Smooth muscle cell of the brain vasculature (primary cell): ENCODE measurements at places on chromosomes 7 and 10.

GRCh38 chr7:105530546-105530945 is 1.5 kb upstream of the RINT1 start:
- DNase-seq = no peak

DNA sequence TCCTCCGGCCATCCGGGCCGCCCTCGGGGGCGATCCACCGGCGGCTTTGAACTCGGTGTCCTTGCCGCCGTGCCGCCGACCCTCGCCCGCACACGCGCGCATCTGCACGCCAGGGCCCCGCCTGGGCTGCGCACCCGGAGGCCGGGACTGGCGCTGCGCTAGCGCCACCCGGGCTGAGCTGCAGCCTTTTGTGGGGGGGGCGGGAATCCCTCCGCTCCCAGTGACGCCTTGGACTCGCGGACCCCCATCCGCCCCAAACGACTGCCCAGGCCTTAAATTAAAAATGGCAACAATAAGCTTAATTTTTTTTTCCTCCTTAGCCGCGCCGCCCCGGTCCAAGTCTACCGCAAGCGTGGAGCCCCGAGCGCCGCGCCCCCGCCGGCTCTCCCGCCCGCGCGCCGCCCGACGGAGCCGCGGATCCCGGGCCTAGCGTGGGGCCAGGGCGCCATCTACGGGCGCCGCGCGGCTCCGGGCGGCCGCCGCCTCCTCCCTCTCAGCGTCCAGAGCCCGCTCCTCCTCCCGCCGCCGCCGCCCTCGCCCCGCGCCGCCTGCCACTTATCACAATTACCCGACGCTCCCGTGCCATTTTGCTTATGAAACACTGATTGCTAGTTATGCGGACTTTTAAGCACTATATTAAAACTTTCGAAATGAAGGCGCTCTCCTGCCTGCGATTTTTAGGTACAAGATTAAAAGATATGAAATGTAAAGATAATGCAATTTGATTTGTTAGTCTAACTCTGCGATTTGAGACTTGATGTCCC is 7.5 kb upstream of the EBF3 start:
- DNase-seq = no peak

- no peak for DNase-seq
These were observed 178.2 kb downstream of the COBL start for GRCh38 chr7:51138123-51139085.

DNA sequence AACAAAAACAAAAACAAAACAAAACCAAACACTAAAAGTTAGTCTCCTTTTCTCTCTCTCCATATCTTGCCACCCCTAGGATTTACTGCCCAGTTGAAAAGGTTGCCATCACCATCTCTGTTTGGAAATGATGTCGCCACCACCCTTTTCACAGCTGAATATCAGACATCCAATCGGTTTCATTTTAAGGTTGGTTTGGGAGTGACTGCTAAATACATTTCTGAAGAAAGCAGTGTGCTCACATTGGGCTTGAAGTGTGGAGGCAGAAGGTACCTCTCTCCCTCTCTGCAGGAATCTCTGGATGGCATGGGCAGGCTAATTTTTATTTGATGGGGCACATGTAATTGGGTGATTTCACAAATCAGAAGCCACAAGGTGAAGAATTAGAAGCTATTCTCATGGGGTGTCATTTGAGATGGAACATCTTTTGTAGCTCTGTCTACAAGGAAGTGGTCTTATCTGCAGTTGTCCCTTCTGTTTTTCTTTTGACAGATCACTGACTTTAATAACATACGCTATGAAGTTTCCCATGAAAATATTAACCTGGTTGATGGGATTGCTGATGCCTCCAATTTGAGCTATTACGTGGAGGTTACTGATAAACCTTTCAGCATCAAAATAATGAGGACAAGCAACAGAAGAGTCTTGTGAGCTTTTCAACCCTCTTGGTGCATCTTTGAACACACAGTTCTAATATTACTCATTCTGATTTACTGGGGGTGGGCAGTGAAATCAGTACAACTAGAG is 20.1 kb downstream of the MGAM2 start:
- DNase-seq = no peak

DNA sequence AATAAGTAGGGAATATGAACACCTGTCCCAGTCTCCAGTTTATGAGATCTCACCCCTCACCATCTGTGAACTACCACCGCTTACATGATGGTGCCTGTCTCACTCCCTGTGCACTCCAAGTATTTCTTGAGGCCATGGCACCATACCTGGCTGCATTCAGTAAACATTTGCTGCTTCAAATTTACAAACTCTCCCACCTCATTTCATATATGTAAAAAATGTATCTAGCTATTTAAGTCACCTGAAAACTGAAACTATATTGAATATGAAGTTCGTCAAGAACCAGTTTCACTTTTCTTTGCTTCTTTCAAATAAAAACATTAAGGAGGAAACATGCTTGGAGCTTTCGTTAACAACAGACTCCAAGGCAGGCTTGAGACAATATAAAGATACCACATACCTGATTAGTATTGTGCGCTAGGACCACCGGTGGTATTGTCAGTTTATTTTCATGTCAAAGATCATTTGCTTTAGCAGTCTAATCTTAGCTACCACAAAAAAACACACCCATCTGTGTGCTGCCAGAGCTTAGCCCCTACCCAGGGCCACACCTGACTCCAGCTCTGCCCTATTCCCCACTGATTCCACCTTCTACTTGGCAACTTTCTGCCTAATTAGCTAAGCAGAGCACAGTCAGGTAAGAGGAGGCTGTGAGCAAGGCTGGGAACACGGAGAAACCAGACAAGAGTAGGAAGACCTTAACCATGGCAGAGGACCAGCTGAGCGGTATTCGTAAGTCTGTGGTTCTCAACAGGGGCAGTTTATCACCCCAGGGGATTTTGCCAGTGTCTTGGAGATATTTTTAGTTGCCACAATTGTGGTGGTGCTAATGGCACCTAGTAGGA is 92.0 kb downstream of the ZFAND4 start:
- DNase-seq = no peak

GRCh38 chr10:132033632-132034031 is 32.1 kb upstream of the JAKMIP3 start:
- DNase-seq = no peak

DNA sequence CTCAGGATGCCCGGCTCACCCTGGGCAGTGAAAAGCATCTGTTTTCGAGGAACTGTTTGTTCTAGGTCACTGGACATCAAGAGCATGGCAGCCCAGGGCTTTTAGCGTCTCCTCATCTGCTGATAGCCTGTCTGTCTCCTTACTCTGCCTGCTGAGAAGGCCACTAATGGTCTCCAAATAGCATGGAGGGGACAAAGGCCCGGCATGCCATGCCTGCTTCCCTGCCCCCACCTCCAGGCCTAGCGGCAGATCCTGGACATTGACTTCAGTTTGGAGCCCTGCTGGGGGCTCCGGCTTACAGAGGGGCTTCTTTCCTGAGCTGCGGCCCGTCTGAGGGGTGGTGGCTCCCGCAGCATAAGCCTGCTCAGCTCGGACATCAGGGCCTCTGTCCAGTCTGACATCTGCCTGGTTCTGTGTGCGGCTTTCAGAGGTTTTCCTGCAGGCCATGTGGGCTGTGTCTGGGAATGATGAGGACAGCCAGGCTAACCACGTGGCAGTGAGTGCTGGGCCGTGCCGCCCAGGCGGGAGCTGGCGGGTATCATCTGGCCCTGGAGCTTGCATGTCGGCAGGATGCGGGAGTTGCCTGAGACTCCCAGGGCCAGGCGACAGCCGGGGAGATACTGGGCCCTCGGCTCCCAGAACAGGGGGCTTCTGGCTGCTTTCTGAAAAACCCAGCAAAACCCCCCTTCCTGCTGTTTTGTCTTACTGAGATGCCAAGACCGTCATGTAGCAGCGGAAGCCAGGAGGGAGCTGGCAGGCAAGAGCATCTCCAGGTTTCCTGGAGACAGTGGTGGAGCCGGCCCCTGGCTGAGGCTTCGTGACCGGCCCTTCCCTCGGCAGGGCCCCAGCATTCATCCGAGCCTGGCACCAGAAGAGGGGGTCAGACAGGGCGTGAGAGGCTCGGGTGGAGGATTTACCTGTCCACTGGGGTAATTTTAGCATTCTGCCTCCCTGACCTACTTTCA is 9.2 kb downstream of the PFKFB3 start:
- no peak for DNase-seq

- no peak for DNase-seq
These were observed 20.3 kb upstream of the PFKP start for GRCh38 chr10:3046981-3047547.

GRCh38 chr10:63711361-63711760 is 190.2 kb downstream of the REEP3 start:
- no peak for DNase-seq

- no peak for DNase-seq
These were observed 167.7 kb upstream of the PPP1R3A start for GRCh38 chr7:114086537-114086913.

DNA sequence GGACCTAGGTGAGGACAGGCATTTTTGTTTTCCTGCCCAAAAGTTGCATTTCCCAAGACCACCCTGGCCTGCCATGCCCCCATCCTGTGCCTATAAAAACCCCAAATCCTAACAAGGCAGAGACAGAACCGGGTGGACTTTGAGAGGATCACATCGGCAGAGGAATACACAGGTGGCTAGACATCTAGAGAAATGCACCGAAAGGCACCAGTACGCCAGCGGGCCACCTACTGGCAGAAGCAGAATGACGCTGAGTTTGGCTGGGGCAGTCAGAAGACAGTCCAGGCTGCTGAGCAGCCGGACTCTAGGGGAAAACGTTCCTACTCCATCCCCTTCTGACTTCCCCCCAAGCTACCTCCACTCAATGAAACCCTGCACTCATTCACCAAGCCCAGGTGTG is 2.8 kb downstream of the AKR1C4 start:
- DNase-seq = no peak

DNA sequence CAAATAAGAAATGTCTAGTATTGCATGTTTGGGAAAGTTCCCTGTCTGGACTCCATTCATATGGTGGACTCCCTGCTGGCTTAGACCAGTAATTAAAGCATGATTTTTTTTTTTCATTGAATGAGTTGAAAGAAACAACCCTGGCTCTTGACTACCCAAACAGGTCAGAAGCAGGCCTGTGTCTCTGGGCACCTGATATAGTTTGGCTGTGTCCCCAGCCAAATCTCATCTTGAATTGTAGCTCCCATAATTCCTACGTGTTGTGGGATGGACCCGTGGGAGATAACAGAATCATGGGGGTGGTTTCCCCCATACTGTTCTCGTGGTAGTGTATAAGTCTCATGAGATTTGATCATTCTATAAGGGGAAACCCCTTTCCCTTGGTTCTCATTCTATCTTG is 206.2 kb downstream of the TMEM178B start:
- no peak for DNase-seq

GRCh38 chr10:94059178-94059883 is 65.6 kb downstream of the PLCE1 start:
- no peak for DNase-seq

DNA sequence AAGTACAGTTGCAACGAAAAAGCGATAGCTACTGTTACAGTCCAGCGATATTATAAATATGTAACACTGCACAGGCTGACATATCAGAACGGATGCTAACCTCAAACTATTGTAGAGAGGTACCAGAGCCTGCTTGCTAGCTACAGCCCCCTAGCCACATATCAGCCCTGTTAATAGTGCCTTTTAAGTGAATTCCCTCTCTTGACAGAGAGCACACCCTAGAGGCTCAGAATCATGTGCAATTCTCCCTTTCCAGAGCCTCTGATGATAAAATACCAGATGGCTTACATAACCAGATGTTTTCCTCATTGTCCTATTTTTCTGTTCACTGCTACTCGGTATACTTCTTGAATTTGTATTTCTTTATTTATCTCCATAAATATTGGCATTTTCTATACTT is 960.7 kb upstream of the CELF2 start:
- no peak for DNase-seq

GRCh38 chr10:12847361-12847975 is 154.0 kb downstream of the CCDC3 start:
- DNase-seq = no peak

DNA sequence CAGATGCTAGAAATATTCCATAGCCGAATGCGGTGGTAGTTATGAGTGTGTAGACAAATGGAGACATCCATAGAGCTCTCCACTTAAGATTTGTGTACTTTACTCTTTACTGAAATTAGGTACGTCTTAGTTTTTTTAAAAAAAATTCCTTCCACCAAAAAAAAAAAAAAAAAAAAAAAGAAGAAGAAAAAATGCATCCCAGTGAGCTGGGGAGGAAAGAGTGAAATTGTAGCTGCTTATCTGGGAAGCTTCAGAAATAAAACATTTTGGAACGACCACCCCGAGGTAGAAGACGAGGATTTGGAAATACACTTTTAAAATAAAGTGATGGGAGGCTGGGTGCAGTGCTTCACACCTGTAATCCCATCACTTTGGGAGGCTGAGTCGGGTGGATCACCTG is 53.8 kb downstream of the RGS10 start:
- DNase-seq = no peak

GRCh38 chr7:156949541-156950380 is at the start of gene NOM1:
Gene NOM1 (plus strand): TSS chr7:156949712. CDS start chr7:156949738, 26 bp downstream.
- peak; percentile 63 for DNase-seq

DNA sequence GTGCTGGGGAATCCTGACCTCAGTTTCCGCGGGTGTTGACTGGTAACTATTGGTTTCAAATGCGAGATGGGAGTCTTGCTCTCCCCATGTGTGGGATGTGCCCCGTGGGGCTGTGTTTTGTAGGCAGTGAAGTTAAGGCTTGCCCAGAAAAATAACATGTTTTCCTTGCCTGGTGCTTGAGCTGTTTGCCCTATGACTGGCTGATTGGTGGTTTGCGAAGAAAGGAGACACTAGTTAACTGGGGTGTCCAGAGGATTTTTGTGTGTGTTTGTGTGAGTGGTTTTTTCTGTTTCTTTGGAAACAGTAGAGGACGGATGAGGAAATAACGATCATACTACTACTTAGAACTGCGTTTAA is 61.9 kb downstream of the CREB5 start:
- no peak for DNase-seq

- no peak for DNase-seq
These were observed 7.6 kb downstream of the LOXL4 start for GRCh38 chr10:98260350-98260749.

- DNase-seq = no peak
These were observed 137.6 kb downstream of the C10orf105 start for GRCh38 chr10:71582019-71582418.

DNA sequence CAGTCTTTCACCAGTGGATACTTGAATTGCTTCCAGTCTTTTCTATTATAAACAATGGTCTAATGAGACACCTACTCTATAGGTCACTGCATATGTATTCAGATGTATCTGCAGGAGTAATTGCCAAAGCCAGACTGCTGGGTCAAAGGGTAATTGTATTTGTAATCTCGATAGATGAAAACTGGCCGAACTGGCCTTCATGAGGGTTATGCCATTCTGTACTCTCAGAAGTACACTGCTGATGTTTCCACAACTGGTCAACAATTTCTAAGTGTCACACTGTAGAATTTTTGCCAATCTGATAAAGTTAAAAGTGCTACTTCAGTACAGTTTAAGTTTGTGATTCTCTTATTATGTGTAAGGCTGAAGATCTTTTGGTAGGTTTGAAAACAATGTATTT is 64.6 kb downstream of the JAZF1 start:
- DNase-seq = no peak
